Cortex of kidney (tissue), 1 donor: ENCODE measurements at places on chromosomes 4 and X.

DNA sequence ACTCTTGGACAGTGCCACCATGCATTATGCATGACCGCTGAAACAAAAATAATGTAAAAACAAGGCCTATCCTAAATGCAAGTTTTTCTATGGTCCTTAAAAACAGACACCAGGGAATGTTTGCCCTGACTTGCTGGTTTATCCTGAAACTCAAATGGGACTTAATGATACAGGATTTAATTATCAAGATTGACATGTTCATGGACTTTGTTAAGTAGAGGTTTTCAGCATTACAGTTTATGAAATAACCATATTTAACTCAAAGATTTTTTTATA lies 1.3 kb downstream of the NFKB1 start:
- DNase-seq = no peak

DNA sequence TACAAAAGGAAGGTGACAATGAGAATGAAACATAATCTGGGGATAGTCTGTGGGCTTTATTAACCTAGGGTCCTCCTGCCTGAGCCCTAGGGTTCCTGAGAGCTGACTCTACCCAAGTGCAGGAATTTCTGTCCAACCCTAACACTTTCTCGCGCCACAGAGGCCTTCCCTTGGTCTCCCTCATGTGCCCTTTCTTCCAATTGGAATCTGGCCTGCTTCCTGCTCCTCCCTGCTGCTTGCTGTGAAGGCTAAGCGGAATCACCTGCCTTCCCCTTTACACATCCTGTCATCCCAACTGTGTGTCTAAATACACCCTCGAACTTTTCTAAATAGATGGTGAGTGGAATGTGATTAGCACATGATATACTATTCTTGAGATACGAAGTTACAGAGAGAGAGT lies 5.9 kb downstream of the MAGEA11 start:
- no peak for DNase-seq

DNA sequence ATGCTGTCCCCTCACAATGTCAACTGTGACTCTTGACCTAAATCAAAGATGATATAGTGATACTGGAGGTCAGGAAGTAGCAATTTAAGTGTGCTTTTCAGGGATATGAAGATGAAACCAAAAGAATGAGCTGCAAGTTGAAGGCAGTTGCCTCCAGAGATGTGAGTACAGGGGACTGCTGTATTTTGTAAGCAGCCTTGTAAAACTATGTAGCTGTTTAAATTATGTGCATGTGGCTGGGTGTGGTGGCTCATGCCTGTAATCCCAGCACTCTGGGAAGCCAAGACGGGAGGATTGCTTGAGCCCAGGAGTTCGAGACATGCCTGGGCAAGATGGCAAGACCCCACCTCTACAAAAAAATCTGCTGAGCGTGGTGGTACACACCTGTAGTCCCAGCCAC lies 15.1 kb upstream of the TNIP2 start:
- no peak for DNase-seq

DNA sequence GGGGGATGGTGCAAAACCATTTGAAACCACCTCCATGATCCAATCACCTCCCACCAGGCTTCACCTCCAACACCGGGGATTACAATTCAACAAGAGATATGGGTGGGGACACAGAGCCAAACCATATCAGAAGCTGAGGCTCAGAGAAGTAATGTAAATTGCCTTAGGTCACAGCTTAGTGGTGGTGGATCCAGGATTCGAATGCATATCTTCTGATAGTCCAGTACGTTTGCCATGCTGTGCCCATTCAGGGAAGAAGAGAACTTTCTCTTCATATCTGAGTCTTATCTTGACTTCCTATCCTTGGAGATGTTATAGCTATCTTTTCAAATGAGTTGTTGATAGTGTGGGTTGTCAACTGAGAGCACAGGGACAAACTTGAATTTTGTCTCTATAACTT lies 325.5 kb downstream of the ZIC3 start:
- DNase-seq = no peak

GRCh38 chrX:102950908-102951866 lies 14.1 kb downstream of the RAB40AL start:
- DNase-seq = no peak

DNA sequence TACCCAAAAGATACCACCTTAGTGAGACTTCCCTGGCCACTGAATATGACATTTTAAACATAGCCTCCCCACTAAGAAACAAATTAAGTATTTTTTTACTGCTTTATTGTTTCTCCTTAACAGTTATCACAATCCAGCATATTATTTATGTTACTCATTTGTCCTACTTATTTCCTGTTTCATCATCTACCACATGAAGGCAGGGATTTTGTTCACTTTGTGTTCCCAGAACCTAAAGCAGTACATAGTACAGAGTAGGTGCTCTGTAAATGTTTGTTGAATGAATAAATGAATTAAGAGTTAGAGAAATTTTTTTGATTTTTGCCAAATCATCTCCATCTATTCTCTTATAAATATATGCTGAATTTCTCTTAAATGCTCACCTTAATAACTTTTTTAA lies 318.4 kb upstream of the GIMD1 start:
- DNase-seq = no peak

DNA sequence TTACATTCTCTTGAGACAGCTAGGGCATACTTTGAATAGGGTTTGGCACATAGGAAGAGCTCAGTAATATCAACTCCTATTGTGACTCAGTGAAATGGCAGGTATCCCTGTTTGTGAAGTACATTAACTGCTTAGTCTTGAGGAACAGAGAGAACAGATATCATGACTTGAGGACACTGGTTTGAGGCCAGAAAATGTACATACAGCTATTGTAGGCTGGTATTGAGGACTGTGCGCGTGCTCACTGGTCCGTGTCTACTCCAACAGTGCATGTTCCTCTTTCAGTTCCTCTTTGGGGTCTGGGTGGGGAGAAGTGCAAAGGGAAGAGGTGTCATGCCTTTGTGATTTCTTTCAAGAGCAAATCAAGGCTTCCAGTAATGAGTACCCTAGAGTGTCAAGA lies 34.6 kb upstream of the TBC1D9 start:
- no peak for DNase-seq

GRCh38 chr4:121360495-121360894 lies 20.3 kb downstream of the QRFPR start:
- no peak for DNase-seq

DNA sequence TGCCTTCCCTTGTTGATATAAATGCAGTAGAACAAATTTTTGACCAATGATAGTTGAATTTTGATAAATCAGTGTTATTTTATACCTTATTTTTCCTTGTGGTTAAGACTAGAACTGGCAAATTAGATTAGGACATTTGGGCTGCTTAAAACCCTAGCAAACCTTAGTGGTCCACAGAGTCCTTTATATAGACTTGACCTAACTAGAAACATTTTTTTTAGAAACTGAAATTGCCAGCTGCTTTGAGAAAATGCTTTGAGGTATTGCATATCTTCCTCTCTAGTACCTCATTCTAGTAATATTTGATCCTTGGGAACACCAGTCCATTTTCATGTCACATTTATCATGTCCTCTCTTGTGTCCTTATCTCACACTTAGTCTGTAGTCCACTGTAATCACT lies 580.3 kb downstream of the FSTL5 start:
- no peak for DNase-seq

DNA sequence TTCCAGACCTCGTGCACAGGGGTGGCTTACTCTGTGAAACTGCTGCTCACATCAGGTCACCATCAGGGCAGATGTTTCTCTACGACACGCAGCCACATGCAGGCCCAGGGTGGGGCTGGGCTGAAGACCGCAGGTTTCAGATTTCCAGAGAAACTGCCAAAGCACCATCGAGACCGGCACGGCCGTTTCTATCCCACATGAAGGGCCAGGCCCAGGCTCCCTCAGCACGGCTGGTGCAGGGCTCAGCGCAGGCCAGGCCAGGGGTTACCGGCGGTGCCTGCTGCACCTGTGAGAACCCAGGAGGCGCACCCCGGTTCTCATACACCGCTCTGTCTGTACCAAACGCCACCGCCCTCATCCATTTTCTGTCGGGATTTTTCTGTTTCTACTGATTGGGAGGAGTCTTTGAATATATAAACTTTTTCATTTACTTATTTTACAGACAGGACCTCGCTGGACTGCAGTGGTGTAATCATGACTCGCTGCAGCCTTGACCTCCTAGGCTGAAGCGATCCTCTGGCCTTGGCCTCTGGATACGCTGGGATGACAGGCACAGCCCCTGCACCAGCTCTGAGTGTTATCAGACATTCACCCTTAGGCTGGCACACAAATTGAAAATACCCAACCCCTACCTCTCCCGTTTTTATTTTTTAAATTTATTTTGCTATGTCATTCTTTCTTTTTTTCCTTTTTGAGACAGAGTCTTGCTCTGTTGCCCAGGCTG lies 17.1 kb downstream of the CTBP1 start:
- DNase-seq = no peak

DNA sequence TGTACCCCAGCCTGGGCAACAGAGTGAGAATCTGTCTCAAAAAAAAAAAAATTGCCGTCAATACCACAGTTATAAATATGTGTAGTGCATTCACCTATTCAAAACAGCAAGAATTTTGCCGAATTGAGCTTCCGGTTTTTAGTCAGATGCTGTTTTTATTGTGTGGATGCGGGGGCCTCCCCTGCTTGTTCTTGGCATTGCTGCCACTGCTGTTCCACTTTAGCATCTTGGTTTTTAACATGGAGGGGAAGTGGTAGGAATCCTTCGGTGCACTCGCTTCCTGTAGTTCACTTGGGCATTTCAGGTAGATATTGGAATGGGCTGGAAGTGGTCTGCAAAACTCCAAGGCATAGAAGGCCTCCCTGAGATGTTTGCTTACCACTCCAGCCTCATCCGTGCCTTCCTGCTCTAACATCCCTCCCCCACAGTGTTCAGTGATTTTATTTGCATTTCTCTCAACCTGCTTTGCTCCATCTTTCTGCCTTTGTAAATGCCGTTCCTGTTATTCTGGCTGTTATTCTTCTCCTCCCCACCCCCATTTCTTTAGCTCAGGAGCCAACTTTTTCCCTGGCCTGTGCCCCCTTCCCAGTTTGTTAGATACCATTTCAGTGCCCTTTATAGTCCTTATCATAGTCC lies 25.5 kb downstream of the MOB1B start:
- DNase-seq = no peak

DNA sequence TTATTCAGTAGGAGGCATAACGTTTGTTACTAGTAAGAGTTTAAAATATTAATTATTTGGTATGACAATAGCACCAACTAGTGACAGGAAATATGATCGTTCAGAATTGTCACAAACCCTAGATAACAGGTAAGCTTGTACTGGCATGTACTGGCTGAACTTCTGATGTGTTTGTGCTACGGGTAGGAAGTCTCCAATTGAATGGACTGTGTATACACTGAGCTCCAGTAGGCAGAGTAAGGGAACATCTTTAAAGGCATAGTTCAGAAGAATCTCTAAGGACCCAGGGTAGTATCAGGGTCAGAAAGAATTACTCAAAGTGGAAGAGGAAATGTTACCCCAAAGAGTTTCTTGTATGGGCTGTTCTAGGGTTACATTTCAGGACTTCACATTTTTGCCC lies 230.4 kb downstream of the EDA2R start:
- DNase-seq = no peak

- no peak for DNase-seq
Measured at GRCh38 chr4:27412613-27413012, 552.0 kb downstream of the STIM2 start.

DNA sequence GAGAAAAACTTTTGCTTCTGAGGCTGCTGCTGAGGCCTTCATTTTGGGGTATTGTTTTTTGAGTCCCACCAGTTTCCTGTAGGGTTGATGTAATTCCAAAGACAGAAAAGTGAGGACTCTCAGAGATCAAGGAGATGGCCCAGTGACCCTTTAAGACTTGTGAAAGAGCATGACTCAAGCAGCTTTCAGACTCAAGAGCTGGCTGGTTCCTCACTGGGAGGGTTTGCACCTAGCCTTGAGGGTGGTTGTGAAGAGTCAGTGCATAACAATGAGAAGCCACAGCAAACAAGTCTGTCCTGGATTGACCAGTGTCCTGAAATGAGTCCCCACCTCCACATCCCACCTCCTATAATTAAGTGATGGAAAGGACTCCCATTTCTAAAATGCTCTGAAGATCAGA lies 89.2 kb downstream of the NHS start:
- no peak for DNase-seq

- no peak for DNase-seq
Measured at GRCh38 chr4:41394481-41394894, 137.8 kb downstream of the UCHL1 start.

DNA sequence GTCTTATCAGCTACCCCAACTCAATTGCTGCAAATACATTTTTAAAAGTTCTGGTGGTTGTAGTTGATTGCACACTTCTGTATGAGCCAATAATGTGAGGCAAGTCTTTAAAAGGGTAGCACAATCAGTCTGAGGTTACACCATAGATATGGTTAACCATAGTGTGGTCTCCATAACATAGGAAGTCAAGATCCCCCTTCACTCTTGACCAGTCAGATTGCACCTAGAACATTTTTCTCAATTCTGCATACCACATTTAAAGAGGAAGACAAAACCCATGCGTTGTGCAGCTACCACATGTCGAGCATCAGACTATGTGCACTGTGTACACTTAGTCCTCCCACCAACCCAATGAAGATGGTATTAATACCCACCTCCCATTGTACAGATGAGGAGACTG lies 26.5 kb upstream of the CYBB start:
- DNase-seq = no peak

- DNase-seq = no peak
Measured at GRCh38 chrX:146456058-146456457, 353.5 kb upstream of the CXorf51B start.

GRCh38 chr4:122313006-122313646 lies 65.7 kb upstream of the ADAD1 start:
- no peak for DNase-seq

DNA sequence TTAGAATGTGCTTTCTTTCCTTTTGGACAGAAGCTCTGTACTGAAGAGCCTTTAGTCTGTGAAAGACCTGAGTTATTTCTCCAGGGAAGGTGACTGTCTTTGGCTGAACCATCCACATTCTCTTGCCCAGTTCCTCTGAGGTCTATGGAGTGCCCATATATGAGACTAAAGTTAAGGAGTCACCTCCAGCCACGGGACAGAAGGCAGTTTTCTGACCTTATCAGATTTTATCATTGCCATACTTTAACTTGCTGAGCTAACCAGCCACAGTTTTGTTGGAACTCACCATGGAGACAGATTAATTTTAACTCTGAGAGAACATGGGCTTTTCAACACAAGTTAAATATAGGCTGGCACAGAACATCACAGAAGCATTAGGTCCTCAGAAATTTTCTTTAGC lies 26.3 kb downstream of the IL1RAPL1 start:
- DNase-seq = no peak

DNA sequence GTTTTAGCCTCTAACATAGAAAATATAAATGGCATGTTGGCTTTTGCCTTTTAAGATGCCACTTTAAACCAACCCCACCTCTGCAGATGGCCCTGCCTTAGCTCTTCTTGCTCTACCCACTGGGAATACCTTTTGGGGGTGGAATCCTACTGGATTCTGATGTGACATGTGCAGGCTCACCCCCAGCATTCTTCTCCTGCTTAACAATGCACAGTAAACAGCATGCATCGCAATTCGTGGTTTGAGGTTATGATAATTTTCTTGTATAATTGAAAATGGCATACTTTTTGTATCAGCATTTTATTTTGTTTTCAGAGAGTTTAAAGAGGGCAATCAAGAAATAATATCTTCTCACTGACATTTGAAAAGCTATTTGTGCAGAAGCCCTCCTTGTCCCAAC lies 167.9 kb downstream of the AREG start:
- DNase-seq = no peak
